ENCODE measurements at places on chromosomes 6 and 20.

DNA sequence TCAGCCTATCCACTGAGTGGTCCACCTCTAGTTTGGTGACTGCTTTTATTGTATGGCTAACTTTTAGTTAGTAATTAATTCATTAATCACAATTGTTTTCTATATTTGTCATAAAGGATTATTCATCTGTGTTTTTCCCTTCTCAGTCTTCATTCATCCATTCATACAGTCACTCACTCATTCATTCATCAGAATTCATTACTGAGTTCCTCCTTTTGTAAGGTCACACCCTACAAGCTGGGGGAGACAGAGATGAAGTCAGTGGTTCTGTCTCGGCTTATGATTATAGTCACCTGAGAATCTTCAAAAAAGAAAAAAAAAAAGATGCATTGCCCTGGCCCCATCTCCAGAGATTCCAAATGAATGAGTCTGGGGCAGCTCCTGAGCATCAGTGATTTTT lies 257.1 kb downstream of the ADGB start:
- DNase-seq = no peak

- no peak for DNase-seq
These were observed 185.1 kb upstream of the HDDC2 start for GRCh38 chr6:125486881-125487280.

GRCh38 chr6:20279051-20279450 lies 66.8 kb upstream of the MBOAT1 start:
- DNase-seq = no peak

GRCh38 chr6:76771059-76771634 lies 692.1 kb downstream of the HTR1B start:
- DNase-seq = no peak

GRCh38 chr6:169391473-169392071 lies 137.9 kb upstream of the THBS2 start:
- DNase-seq = no peak

DNA sequence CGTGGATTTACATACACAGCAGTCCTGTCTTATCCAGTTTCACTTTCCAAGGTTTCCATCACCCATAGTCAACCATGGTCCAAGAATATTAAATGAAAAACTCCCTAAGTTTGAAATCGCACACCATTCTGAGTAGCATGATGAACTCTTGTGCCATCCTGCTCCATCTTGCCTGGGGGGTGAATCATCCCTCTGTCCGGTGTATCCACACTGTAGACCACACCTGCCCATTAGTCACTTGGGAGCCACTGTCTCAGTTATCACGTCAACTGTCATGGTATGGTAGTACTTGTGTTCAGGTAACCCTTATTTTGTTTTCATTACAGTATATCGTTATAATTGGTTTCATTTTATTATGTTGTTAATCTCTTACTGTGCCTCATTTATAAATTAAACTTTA lies 38.5 kb downstream of the PTGIS start:
- no peak for DNase-seq

DNA sequence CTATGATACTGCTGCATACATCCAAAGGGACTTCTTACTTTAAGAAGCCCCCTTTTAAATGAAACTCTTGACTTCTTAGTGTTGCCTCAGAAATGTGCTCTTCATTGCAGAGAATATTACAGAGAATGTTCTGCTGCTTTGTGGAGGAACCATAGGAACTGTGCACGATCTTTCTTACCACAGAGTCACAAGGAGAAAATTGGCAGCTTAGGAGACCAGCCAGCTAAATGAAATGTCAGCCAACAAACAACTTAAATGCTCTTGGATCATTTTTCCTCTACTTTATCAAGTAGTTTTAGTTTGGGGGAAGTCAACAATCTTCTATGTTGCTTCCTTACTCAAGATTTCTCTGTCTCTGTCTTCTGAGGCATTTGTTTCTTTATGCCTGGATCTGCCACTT lies 125.9 kb upstream of the MLIP start:
- DNase-seq = no peak

DNA sequence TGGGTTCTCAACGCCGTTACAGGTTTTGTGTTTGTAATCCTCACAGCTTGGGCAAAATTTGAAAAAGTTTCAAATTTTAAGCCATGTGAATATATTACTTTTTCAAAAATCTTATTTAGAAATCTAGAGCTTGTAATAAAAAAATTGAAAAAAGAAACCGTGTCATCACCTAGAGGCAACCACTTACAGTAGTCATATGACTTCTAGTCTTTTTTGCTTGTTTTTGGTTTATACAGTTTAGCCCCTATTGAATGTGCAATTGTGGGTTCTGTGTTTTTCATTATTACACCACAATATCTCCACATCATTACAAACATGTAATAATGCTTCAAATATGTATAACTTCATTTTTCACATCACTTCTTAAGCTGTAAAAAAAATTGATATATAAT lies 888 bp downstream of the DYNLRB1 start:
- no peak for DNase-seq

- DNase-seq = no peak
These were observed 5.3 kb upstream of the AIF1 start for GRCh38 chr6:31609519-31610406.

GRCh38 chr6:109139109-109139508 lies 43.8 kb downstream of the CEP57L1 start:
- no peak for DNase-seq

GRCh38 chr6:157638779-157639178 lies 184.3 kb upstream of the SNX9 start:
- no peak for DNase-seq

DNA sequence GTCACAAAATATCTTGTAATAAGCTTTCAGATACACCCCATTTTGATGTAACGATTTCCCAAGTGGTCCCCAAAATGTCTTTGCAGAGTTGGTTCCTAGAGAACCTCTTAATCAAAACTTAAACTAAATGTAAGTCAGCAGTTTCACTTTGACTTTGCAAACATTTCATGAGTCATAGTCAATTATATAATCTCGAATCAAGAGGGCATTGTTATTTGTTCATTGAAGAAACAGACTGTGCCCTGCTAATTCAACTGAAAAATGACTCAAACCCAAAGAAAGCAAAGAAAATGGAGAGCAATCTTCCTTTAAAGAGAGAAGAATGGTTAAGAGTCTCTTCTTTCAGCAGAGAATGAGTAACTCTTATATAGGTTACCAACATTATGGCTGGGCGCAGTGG lies 58.3 kb downstream of the IPCEF1 start:
- DNase-seq = no peak

GRCh38 chr6:135182071-135183001 lies 1.2 kb downstream of the MYB start:
- no peak for DNase-seq
